ENCODE measurements at places on chromosomes 16 and 17. TPM values are rescaled to one million over a fixed set of nuclear protein-coding genes. Genes with fewer than 3 reads are reported as not detected.

The TBC1D28 gene
- not detected for total RNA-seq

The TNFAIP1 gene
- 21.7 TPM for total RNA-seq

The TBC1D3K gene
- total RNA-seq, result not detected

The KCTD11 gene
- total RNA-seq, result 4.7 TPM

DNA sequence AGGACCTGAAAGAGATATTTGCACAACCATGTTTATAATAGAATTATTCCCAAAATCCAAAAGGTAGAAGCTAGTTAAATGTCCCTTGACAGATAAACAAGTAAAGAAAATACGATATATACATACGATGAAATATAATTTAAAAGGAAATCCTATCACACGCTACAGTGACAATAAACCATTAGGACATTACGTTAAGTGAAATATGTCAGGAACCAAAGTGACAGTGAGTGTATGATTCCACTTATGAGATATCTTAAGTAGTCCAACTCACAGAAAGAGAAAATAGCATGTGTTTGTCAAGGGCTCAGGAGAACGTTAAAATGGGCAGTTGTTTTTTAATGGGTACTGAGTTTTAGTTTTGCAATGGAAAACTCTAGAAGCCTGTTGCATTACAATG lies 212.7 kb upstream of the PMFBP1 start:
- no peak overlapping the region for H3K27ac ChIP-seq
- DNase-seq, result no peak
- no peaks in the 10 kb centered on the region for H3K4me1 ChIP-seq
- H3K36me3 ChIP-seq, result no peaks in the 10 kb centered on the region
- no peaks in the 10 kb centered on the region for H3K27me3 ChIP-seq

GRCh38 chr17:42744283-42744805 lies 496 bp downstream of the EZH1 start:
- peaks cover 12% of the 10 kb centered on the region for H3K27me3 ChIP-seq
- peaks cover 16% of the 10 kb centered on the region for H3K4me1 ChIP-seq
- peak; percentile 62 for DNase-seq
- peak overlapping the region; percentile 92 for H3K27ac ChIP-seq
- H3K4me3 ChIP-seq, result peak overlapping the region; percentile 87
- no peaks in the 10 kb centered on the region for H3K36me3 ChIP-seq

GRCh38 chr17:77307479-77308198 lies 166.9 kb downstream of the SEC14L1 start:
- no peak overlapping the region for H3K27ac ChIP-seq
- H3K4me3 ChIP-seq, result no peak overlapping the region
- no peaks in the 10 kb centered on the region for H3K27me3 ChIP-seq
- peaks cover 19% of the 10 kb centered on the region for H3K4me1 ChIP-seq

DNA sequence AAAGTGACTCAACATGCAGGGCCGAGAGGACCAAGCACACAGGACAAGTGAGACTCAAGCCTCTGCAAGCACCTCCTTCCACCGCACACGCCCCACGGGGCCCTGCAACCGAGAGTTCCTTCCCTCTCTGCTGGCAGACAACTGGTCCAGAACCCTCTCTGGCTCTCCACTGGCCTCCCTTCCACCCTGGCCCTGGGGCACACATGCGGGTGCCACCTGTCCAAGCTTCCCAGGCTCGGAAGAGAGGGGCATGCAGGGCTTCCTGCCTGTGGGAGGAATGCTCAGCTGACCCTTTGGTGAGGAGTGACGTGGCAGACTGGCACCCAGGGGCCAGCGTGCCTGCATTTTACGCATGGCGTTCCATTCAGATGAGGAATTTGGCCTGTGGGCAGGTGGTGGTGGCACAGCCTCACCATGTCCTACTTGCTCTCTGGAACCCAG lies 59.8 kb downstream of the PIPOX start:
- H3K27me3 ChIP-seq, result no peaks in the 10 kb centered on the region
- peak; percentile 74 for DNase-seq
- peaks cover 91% of the 10 kb centered on the region for H3K36me3 ChIP-seq
- peaks cover 27% of the 10 kb centered on the region for H3K4me1 ChIP-seq
- H3K4me3 ChIP-seq, result no peak overlapping the region

GRCh38 chr17:79939755-79940458 lies 95.8 kb downstream of the TBC1D16 start:
- peaks cover 51% of the 10 kb centered on the region for H3K4me1 ChIP-seq
- peak; percentile 59 for DNase-seq
- H3K27ac ChIP-seq, result no peak overlapping the region
- H3K4me3 ChIP-seq, result no peak overlapping the region
- H3K36me3 ChIP-seq, result peaks cover 59% of the 10 kb centered on the region
